AG08395 (cell line): ENCODE measurements at places on chromosomes 6 and 20.
A peak's percentile ranks its signal among the peaks of the same experiment; 100 is the strongest.

DNA sequence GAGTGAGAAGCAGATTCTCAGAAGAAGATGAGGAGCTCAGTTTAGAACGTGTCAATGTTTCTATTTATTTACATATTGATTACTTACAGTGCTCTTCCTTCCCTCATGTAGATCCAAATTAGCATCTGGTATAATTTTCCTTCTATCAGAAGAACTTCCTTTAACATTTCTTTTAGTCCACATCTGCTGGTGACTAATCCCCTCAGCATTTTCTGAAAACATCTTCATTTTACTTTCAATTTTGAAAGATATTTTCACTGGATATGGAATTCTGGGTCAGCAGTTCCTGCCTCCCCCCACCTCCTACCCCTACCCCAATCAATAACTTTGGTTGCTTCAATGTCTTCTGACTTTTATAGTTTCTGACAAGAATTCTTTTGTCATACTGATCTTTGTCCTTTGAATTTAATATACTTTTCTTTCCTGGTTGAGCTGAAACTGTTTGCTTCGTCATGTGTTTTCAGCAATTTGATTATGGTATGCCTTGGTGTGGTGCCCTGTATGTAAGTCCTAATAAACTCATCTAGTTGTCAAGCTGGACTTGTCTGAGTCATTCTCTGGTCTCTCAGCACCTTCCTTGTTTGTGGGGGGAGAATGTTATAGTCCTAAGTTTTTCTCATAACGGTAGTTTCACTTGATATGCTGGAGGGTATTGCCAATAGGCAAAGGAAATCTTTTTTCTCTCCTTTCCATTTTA, 57.0 kb downstream of the SMPDL3A start:
- peak; percentile 34 for DNase-seq

DNA sequence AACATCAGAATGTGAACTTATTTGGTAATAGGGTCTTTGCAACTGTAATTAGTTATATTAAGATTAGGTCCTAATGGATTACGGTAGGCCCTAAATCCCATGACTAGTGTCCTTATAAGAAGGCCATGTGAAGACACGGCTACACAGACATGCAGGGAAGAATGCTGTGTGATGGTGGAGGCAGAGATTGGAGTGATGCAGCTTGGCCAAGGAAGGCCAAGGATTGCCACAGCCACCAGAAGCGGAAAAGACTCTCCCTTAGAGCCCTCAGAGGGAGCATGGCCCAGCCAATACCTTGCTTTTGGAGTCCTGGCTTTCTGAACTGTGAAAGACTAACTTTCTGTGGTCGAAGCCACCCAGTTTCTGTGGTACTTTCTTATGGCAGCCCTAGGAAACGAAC, 9.7 kb upstream of the SMIM13 start:
- DNase-seq = no peak

GRCh38 chr20:22343612-22344011, 240.8 kb downstream of the FOXA2 start:
- no peak for DNase-seq

GRCh38 chr6:30781743-30782424, 37.5 kb upstream of the IER3 start:
- peak; percentile 90 for DNase-seq

DNA sequence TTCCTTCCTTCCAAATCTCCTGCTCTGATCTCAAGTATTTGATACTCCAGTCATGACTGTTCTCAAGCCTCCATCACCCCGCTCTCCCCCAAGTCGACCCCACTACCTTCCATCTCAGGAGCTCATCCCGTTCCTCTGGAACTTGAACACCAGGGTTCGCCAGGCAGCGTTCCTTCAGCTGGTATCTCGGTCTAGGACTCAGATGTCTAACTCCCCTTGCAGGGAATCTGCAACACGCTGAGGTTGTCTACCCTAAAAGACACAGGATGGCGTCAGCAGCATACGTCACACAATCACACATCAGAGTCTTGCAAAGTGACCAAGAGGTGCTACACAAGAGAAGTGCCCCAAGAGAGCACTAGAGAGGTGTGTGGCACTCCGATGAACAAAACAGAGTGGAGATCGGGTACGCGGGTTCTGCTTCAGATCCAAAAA, 706 bp downstream of the ZNF184 start:
- peak; percentile 48 for DNase-seq

- no peak for DNase-seq
These were observed 65.8 kb downstream of the HMGN3 start for GRCh38 chr6:79168695-79168980.

DNA sequence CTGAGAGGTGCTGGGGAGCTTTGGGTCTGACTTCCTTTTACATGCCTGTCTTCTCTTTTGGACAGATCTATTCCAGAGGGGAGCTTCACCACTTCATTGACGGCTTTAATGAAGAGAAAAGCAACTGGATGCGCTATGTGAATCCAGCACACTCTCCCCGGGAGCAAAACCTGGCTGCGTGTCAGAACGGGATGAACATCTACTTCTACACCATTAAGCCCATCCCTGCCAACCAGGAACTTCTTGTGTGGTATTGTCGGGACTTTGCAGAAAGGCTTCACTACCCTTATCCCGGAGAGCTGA, 13.1 kb downstream of the PRDM1 start:
- no peak for DNase-seq

DNA sequence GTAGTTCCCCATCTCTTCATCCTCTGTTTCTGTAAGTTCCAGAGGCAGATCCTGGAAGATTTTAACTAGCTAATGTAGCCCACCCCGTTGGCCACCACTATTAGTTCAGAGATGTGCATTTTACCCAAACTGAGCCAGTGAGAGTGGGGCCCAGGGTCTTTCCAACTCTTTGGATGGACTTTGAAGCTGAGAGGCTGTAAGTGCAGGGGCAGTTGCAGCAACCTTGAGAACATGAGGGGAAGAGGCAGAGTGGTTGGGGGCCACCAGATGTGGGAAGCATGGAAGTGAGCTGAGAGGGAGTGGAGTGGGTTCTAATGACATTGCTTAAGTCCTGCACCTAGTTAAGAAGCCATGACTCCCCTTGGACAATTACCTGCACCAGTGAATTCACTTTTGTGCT, 72.2 kb downstream of the CDH26 start:
- no peak for DNase-seq

DNA sequence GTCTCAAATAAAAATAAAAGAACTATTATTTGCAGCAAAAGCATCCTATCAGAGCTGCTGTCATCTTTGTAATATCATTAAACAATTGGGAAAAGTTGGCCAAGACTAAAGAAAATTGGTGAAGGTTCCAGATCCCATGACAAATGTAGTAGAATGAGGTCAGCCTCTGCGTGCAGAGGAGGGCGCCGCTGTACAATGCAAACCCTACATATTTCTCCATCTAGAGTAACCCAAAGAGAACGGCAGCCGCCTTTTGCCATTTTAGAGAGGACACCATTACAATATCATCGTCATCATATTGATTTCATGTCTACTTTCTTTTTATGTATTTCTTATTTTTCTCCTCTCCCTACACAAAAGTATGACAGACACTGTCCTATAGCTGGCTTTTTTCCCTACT, 59.5 kb downstream of the ZMYND8 start:
- no peak for DNase-seq

DNA sequence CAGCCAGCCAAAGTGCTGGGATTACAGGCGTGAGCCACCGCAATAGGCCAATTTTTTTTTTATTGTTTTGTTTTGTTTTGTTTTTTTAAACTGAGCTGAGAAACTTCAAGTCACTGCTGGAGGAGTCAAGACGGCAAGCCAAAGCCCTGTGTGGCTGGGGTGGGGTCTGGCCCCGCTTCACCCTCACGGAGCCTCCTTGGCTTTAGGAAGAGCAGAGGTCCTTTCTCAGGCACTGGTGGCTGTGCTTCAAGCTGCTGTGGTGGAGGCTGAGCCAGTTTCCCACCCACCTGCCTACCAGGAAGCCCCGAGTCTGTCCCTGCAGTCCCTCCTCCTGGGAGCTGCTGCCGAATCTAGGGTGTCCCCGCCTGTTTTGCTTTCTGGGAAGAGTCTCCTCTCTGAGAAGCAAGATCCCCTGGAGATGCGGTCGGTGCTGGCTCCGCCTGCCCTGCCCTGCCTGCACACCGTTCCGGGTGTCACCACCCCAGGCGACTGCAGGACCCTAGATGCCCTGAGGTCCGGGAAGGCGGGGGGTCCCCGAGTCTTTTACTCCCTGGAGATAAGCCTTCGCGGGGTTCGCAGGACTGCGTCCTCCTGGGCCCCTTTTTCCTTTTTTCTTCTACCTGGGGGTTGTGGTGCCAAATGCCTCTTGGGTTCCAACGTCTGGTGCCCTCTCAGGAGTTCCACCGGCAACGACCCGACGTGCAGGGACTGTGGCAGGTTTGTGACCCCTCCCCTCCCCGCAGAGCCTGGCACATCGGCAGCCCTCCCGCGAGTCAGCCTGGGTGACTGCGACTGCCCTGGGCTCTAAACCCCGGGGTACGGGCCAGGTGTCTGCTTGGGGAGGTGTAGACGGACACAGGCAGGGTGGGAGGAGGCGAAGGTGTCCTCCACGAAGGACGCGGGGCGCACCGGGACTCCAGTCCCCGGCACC, 100.7 kb downstream of the TAF4 start:
- DNase-seq = no peak

GRCh38 chr6:137762168-137763090, 104.6 kb upstream of the TNFAIP3 start:
- no peak for DNase-seq
